GM06990 (cell line): ENCODE measurements at places on chromosomes 6 and 20.

GRCh38 chr6:89398762-89399525, 13.1 kb downstream of the RRAGD start:
- DNase-seq = no peak

GRCh38 chr20:38818113-38819065, 12.9 kb downstream of the PPP1R16B start:
- no peak for DNase-seq

GRCh38 chr6:11999246-11999645, 12.9 kb upstream of the HIVEP1 start:
- no peak for DNase-seq

DNA sequence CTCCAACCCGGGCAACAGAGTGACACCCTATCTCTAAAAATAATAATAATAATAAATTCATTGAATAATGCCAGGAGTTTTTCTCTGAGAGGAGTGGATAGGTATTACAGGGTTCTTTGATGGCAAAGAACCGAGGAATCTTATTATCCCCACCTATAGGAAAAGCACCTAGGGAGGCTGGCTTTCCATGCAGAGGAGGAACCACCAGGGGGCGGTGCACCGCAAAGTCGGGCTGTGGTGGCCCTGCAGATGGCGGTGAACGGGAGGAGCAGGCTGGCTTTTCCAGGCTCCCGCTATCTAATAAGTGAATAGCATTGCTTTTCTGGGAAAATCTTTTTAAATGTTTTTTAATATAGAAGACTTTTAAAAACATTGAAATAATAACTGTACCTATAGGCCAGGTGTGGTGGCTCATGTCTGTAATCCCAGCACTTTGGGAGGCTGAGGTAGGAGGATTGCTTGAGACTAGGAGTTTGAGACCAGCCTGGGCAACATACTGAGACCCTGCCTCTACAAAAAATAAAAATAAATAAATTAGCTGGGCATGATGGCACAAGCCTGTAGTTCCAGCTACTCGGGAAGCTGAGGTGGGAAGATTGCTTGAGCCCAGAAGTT, 864.2 kb downstream of the KIF16B start:
- DNase-seq = peak; percentile 28

GRCh38 chr6:47563162-47563561, 85.6 kb downstream of the CD2AP start:
- DNase-seq = no peak

GRCh38 chr20:40782043-40782368, 93.0 kb upstream of the MAFB start:
- no peak for DNase-seq

DNA sequence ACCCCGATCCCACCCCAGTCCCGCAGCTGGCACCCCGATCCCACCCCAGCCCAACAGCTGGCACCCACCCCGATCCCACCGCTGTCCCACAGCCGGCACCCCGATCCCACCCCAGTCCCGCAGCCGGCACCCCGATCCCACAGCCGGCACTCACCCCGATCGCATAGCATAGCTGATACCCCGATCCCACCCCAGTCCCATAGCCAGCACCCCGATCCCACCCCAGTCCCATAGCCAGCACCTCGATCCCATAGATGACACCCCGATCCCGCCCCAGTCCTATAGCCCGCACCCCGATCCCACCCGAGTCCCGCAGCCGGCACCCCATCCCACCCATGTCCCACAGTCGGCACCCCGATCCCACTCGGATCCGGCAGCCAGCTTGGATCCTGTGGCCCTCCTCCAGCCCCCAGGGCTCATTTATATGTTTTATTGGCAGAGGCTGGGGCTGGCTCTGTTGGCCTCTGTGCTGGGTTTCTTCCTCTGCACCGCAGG, 897 bp upstream of the GMEB2 start:
- DNase-seq = no peak

DNA sequence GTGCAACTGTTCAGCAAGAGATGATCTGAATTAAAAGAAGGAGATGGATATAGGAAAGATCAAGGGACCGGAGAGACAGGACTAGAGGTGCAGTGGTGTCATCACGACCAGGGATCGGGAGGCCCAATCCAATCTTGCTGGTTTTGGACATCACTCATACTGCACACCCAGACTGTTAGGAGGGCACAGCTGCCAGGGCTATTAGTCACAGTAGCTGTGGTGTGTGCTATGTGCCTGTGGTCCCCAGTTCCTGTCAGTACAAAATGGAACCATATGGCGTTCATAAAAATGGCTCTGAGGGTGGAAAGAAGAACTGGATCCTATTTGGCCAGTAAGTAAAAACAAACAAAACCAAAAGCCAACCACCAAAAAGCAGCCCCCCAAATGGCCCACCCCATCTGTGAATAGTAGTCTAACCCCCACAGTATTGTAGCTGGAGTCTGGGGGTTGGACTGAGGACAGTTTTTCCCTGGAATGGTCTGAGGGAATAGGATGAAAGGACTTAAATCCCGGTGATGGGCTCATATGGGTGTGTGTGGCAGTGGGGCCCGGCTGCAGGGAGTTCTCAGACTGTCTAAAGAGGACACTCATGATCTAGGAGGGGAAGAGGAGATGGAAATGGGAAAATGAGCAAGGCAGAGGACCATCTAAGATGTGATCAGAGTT, 9.3 kb upstream of the NNAT start:
- DNase-seq = no peak

GRCh38 chr20:49859807-49860206, 47.2 kb downstream of the SLC9A8 start:
- DNase-seq = no peak

DNA sequence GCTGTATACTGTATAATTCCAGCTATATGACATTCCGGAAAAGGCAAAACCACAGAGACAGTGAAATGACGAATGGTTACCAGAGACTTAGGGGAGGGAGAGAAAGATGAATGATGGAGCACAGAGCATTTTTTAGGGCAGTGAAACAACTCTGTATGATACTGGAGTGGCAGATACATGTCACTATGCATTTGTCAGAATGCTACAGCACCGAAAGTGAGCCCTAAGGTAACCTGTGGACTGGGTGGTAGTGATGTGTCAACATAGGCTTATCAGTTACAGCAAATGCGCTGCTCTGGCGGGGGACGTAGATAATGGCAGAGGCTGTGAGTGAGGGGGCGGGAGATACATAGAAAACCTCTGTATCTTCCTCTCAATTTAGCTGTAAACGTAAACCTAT, 201.3 kb upstream of the SSTR4 start:
- no peak for DNase-seq

DNA sequence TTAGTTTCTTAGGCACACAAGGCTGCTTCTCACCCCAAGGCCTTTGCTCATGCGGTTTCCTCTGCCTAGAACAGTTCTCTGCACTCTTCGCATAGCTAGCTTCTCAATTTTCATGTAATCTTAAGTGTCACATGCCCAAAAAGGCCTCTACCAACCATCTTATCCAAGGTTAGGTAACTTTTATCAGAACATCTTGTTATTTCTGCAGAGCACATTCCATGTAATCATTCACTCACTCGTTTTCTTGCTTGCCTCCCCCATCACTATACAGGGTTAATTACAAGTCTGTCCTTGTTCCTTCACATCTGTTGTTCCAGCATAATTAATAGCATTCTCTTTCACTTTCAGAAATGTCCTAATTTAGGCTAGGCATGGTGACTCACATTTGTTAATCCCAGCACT, 53.8 kb downstream of the NCOA6 start:
- no peak for DNase-seq

DNA sequence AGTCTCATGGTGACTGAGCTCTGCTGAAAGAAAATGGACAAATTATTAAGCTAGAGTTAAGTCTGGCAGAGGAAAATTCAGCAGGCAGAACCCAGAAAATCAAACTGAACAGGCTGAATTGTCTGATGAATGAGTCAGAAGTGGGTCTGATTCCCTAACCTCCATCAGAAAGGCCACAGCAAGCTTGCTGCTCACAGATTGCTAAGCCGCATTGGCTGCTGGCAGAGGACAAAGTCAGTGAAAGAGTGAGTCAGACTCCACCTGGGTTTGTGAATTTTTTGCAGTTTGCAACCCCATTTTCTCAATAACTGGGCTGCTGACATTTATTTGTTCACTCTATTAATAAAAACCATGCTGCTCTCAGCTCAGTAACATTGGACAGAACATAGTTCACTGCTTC, 191.3 kb downstream of the EPM2A start:
- no peak for DNase-seq

DNA sequence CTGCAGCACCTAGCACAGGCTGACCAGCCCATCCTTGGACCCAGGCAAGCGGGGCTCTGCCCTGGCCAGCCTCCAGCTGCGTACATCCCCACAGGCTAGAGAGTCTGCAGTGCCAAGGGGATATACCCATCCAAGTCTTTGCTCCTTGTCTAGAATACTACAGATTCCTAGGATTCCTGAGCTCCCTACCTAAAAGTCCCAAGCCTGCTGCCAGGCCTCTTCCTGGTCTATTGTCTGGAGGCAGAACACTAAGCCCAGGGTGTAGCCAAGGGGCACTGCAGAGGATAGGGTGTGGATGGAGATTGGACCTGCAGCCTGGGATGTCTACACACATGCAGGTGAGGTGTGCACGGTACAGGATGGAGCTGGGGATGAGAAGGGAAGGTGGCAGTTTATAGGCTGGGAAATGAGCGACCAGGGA, 90.0 kb upstream of the SIRPA start:
- no peak for DNase-seq

DNA sequence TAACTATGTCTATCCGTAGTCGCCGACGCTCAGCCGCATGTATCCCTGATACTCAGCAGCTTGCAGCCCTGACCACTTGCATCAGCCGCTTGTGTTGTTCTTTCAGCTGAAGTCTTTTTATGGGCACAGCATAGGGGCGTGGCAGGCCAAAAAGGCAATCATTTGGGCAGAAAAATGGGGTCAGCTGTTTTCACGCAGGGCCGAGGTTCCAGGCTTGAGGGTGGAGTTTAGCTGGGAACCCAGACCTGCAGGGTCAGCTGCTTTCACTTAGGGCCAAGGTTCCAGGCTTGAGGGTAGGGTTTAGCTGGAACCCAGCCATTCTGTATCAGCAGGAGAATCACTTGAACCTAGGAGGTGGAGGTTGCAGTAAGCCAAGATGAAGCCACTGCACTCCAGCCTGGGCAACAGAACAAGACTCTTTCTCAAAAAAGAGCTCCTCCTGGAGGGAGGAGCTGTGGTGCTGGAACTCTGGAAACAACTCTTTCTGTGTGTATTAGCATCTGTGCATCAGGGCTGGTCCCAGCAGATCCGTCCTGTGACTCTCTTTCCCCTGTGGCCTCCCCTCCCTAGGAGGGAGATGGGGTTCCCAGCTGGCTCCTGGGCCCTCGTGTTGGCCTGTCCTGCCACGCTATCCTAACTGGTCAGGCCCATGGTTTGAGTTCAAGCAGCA, 56.9 kb upstream of the PRND start:
- DNase-seq = no peak

DNA sequence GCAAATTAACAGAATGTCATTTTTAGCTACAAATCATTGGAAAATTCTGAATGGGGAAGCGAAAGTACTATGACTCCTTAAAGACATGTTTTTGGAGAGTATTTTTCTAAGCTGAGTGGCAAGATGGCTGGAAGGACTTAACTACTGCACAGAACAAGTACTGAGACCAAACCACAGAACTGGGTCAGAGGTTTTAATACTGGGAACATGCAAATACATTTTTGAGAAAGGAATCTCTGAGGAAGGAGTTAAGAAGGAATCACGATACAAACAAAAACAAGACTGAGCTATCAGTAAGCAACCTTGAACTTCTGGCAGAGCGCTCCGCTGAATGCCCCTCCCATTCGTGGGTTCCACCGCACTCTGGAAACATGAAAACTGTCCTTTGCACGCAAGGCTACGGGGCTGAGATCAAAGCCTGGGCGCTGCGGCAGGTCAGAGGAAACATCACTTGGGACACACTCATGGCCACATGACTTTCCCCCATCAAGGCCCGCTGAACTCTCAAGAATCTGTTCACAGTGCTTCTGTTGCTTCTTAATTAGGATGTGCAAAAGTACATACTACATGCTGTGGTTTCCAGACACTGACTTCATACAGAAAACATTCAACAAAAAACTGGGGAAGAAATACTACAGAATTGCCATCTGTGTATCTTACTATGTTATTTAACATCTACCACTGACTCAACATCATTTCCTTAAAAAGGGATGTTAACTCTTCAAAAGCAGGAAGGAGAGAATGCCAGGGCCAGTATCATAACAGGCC, 27.8 kb downstream of the SLC23A2 start:
- peak; percentile 80 for DNase-seq

DNA sequence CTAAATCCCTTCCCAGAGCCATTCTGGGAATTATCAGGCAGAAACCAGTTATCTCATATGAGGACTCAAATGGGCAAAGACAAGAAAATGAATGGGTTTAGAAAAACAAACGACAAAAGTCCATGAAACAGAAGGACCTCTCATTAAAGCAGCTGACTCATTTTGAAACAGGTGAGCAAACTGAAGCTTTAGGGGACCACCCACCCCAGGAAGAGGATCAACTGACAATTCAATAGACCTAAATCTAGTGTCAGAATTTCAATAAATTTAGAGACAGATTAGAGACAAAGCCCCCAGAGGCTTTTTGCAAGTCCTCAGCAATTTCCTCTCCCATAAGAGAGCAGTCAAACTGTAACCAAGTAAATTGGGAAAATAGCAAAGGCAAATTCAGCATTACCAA, 333.8 kb downstream of the PTPRT start:
- no peak for DNase-seq

- DNase-seq = no peak
These were observed 218.1 kb downstream of the LRFN2 start for GRCh38 chr6:40369042-40369441.

- DNase-seq = no peak
These were observed 26.8 kb downstream of the FBXL4 start for GRCh38 chr6:98920904-98921431.

- DNase-seq = no peak
These were observed 152.4 kb downstream of the BMP2 start for GRCh38 chr20:6919792-6920468.

DNA sequence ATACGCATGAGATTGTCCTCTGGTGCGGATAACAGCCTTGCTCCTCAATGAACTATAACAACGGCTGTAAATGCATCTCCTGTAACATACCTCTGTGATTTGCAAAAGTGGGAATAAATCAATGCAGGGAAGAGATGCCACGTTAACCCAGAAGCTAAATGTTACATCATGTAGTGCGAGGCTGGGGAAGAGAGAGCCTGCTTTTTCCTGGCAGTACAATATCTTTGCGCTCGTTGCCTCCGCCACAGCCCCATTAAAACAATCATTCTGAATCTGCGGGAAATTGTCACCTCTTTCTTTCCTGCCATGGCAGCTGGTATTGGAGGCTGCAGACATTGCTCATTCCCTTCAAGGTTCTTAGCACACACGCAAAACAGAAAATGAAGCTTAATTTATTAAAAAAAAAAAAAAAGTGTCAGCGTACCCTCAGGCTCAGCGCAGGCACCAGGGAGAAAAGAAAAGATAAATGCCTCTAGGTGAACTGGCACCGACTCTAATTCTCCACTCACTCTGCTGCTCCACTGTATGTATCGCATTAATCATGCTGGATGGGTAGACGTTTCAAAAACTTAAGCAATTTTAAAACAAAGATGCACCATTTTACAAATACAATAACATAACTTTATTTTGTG, 70.2 kb upstream of the TFB1M start:
- DNase-seq = no peak
